ENCODE measurements at places on chromosomes 3 and 15.
A peak's percentile ranks its signal among the peaks of the same experiment; 100 is the strongest.

DNA sequence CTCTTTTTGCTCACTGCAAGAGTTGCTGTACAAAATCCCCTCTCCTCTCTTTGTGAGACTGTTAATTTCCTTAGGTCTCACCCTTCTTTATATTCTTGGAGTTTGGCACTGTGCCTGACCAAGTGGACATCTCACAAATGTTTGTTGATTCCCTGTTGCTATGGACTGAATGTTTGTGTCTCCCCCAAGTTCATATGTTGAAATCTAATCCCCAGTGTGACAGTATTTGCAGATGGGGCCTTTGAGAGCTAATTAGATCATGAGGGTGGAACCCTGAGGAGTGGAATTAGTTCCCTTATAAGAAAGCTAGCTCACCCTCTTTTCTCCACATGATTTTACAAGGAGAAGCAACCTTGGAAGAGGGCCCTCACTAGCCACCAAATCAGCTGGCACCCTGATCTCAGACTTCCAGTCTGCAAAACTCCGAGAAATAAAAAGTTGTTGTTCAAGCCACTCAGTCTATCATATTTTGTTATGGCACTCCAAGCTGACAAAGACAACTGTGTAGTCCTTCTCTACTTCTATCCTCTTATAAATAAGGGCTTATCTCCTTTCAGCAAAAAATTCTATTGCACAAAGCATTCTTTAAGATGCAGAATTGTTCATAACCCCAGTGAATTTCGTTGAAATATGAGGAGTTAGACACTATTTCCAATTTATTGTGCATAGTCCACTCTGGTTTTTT, 65.5 kb upstream of the NPHP3 start:
- DNase-seq: peak; percentile 14

- no peak for DNase-seq
Observed at GRCh38 chr3:128432301-128432970, 34.3 kb downstream of the DNAJB8 start.

DNA sequence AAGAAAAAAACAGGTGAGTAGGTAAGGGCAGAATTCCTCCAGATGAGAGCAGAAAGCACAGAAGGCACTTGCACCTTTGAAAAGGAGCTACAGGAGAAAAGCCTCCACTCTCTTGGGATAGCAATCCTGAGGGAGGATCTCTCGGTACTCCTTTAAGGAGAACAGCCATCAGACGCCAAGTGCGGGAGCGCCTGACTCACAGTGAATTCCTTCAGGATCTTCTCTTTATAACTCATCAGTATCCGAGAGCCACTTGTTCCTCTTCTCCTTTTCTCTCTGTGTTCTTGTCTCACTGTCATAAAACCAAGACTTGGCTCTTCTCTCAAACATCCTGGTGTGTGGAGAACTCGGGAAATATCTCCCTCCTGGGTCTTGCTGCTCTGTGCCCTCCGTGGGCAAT, 10.1 kb upstream of the GOLGA8J start:
- no peak for DNase-seq

DNA sequence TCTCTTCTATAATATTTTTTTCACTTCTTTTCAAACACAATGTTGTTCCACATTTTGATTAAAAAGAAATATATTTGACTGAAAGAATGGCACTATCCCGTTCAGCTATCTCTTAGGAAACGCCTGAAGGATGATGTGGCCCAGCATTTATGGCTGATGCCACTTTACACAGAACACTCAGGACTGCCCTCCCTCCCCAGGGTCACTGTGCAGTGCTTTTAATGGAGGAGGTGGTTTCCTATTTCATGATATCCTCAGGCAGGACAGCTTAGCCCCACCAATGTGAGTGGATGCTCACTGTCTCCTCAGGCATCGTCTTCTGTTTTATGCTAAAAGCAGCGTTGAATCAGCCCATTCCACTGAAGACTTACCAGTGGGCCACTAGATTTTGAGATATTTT, 135.9 kb downstream of the KCNAB1 start:
- peak; percentile 20 for DNase-seq

- DNase-seq: peak; percentile 25
Observed at GRCh38 chr3:25665315-25666280, 891 bp upstream of the TOP2B start.

DNA sequence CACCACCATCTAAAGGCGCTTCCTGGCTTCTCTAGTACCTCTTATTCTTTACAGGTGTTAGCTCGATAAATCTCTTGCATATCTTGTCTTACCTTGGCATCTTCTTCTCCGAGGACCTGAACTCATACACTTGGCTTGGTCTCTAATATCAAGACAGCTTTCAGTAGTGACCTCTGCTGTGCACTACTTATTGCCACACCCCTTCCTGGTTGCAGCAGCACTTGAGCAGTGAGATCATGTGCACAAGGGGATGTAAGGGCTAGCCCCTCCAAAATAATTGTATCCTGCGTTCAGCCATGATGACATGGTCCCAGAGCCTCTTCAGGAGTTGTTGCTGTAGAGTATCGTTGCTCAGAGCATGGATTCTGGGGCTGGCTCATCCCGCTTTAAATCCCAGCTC, 1.3 kb upstream of the PLA1A start:
- no peak for DNase-seq

- DNase-seq: no peak
Observed at GRCh38 chr15:62426387-62426956, 261.4 kb upstream of the C2CD4B start.

DNA sequence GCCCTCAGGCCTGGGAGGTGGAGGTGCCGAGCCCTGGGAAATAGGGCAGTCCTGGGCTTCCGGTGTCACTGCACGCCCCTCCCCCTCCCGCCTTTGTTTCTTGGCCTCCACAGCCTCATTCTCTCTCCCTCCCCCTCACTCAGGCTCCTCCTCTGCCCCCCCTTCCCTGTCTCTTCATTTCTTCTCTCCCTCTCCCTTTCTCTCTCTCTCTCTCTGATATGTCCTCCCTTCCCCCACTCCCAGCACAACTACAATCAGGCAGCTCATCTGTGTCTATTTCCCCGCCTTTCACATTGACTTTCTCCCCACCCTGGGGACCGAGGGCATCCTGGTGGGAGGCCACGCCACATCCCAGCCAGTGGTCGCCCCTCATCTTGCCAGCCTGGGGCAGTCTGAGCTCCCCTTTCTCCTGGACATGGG, 40.2 kb downstream of the IDH2 start:
- DNase-seq: no peak

DNA sequence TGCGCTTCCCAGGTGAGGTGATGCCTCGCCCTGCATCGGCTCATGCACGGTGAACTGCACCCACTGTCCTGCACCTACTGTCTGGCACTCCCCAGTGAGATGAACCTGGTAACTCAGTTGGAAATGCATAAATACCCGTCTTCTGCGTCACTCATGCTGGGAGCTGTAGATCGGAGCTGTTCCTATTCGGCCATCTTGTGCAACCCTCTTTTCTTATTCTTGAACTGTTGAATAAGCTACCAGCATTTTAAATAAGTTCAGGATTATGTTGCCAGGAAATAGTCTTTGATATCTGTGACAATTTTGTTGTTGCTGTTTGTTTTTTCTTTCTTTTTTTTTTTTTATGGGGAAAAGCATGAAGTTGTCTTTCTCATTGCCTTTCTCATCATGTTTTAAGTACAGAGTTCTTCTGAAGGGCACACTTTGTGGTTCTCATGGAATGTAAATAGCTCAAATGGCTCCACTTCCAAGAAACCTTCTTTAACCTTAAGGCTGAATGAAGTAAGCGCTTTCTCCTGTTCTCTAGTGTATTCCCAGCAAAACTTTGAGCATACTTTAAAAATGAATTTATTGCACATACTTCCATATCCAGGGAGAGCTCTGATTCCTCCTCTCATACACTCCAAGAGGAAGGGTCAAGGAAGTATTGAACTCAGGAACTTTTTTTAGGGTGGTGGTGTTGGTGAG, 468.0 kb upstream of the TBL1XR1 start:
- peak; percentile 29 for DNase-seq

GRCh38 chr3:45760878-45761711, 35.2 kb downstream of the SLC6A20 start:
- peak; percentile 54 for DNase-seq

DNA sequence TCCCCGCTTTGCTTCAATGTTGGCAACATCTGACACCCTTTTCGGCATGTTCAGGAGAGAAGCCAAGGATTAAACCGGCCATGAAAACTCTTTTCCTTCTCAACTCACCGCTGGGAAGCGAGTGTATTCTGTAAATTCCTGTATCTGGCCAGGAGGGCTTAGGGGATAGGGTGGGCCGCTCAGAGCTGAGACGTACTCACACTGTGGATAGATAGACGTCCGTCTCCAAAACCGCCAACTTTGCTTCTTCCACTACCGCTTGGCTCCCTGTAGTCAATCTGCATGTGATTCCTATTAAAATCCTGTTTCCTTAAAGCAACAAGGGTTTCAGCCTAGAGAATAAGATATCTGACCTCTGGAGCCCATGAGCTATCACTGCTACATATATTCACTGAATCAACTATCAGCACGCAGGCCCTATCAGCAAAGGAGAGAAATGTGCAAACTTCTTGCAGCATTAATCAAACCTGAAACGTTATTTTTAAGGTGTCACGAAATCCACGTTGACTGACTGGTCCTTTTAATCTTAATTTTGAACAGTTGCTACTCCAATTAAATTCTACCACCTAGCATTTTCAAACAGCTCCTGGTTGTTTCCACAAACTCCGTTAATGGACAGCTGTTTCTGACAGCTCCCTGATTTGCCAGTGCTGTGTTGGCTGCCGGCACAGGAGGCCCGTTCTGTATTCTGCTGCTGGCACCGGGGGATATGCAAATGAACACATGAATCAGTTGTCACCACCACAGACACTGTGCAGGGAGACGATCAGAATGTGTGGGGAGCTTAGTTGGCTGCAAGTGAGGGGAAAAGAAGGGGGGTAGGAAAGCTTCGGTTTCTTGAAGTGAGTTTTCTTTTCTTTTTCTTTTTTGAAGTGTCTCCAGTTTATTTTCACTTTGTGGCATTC, 438.9 kb upstream of the ARRDC4 start:
- no peak for DNase-seq

DNA sequence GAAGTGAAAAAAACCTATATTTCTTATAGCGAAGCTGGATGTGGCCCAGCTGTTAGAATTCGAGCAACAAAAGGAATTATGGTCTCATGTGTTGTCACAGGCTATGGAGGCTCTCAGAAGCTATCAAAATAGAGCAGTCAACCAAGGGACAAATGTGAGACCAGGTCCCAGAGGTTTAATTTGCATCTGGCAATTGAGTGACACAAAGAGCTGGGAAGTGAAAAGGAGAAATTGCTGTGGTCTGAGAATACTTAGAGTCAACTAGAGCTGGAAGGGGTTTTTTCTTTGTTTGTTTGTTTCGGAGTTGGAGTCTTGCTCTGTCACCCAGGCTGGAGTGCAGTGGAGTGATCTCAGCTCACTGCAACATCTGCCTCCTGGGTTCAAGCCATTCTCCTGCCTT, 61.3 kb upstream of the SMAD3 start:
- DNase-seq: no peak

- no peak for DNase-seq
Observed at GRCh38 chr15:82300883-82301282, 38.3 kb downstream of the SAXO2 start.

DNA sequence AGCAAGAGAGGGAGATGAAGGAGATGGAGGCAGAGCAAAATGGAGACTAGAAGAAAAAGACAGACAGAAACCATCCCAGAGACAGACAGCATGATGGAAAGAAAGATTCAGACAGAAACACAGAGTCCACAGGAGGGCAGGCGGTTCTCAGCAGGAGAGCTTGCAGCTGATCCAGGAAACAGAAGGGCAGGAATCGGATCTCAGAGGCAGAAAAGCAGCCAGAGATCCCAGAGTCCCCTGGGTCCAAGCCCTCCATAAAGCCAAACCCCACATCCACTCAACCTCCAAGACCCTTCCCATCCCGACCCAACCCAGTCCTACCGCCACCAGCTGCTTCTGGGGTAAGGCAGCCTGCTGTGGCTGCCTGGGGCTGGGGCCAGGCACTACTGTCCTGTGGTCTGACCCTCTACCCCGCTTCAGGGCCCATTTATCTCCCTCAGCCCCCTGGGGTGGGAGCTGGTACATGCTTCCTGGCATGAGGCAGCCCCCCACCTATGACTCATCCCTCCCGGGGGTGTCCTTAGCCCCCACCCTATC, at the start of gene UCN2:
TSS of gene UCN2 (minus strand) at position 400 of the 537 bp plus-strand sequence. CDS start 657 bp downstream, outside the sequence.
- DNase-seq: peak; percentile 40

- DNase-seq: peak; percentile 97
Observed at GRCh38 chr3:152266221-152266995, 2.3 kb upstream of the MBNL1 start.

DNA sequence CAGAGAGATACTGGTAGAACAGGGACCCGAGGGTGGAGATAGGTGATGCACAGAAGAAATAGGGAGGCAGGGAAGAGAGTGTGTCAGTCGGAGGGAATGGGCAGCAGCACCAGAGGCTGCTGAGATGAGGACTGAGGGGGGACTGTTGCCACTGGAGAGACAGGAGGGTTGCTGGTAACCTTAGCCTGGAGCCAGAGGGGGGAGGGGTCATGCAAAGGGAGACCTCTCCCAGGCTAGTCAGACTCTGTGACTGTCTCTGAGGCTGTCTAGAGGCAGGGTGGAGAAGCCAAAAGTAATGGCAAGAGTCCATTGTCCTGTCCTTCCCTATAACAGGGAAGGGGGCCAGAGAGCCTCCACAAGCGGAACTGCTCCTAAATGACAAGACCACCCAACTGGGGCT, 2.1 kb upstream of the DLEC1 start:
- DNase-seq: no peak

- DNase-seq: no peak
Observed at GRCh38 chr3:3771567-3771966, 27.7 kb upstream of the LRRN1 start.

GRCh38 chr3:127072221-127072771, 89.4 kb downstream of the PLXNA1 start:
- DNase-seq: no peak

GRCh38 chr3:49872801-49873281, 3.1 kb upstream of the CAMKV start:
- no peak for DNase-seq

GRCh38 chr15:75211436-75212199, 9.9 kb downstream of the C15orf39 start:
- DNase-seq: no peak

- DNase-seq: no peak
Observed at GRCh38 chr3:21798356-21799088, 47.5 kb upstream of the ZNF385D start.

GRCh38 chr3:117666325-117666724, 956.7 kb downstream of the TUSC7 start:
- no peak for DNase-seq

DNA sequence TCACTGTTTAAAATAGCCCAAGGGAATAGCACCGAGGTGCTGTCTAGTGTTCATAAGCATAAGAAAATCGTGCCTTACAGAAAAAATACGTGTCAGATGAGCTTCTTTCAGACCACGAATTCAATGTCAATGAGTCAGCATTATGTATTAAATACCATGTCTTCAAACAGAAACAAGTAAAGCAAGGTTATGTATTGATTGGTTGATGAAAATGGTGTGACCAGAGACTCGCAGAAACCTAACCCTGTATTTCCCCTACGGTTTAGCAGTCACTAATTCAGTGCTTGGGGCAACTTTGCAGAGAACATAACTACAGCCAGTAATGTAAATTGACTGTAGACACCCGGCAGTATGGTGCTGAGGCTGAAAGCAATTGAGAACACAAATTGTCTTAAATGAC, 307.7 kb downstream of the IL5RA start:
- no peak for DNase-seq

- no peak for DNase-seq
Observed at GRCh38 chr3:141782386-141782932, 19.3 kb downstream of the GRK7 start.

Measured in foreskin fibroblast (primary cell).